ENCODE measurements at places on chromosomes 7 and 10.

- no peak for DNase-seq
These were observed 30.7 kb upstream of the ELOVL3 start for GRCh38 chr10:102195296-102195870.

GRCh38 chr10:25843551-25844170, 90.4 kb upstream of the MYO3A start:
- no peak for DNase-seq

DNA sequence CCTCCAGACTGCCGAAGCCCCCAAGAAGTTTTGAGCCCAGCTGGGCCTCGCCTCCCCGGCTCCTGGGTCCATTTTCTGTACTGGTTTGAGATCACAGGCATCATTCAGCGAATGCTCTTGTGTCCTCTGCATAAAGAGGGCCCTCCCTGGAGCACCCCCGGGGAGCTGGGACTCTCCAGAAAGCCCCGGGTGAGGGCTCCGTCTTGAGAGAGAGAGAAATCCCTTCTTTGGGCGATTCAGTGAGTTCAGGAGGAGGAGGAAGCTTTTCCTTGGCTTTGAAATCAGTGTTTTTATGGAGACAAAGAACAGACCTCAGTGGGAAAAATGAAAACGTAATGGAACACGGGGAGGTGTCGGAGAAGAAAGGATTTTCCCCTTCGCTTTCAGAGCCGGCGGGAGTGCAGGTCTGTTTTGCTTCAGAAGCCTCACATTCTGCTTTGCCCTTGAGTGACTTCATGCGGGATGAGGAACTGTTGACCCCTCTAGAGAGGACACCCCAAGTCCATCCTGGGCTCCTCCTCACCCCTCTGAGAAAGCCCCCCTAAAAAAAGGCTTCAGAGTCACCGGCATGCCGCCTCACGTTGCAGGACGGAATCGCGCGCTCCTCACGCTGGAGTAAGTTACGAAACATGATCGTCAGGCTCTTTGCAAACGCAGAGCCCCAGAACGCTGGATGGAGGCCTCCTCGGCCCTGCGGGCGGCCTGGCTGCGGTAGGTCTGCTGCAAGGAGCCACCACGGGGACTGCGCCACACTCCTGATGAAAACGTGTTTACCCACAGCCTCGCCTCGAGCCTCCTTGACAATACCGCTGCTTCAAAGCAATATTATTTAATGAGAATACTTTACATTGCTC, 8.5 kb upstream of the AP5Z1 start:
- DNase-seq = no peak

DNA sequence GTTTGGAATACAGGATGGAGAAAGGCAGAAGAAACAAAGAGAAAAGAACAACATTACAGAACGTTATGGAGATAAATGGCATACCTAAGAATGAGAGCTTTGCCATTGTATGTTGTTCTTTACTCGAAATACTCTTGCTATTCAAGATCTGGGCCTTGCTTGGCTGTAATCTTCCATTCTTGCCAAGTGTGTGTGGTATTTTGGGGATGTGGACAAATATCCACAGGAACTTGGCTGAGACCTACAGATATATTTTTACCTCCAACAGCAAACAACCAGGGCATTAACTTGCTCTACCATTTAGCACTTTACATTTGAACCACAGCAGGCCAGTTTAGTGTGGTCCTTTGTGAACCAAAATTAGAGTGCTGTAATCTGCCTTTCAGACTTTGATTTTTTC, 76.3 kb downstream of the DKK1 start:
- no peak for DNase-seq

DNA sequence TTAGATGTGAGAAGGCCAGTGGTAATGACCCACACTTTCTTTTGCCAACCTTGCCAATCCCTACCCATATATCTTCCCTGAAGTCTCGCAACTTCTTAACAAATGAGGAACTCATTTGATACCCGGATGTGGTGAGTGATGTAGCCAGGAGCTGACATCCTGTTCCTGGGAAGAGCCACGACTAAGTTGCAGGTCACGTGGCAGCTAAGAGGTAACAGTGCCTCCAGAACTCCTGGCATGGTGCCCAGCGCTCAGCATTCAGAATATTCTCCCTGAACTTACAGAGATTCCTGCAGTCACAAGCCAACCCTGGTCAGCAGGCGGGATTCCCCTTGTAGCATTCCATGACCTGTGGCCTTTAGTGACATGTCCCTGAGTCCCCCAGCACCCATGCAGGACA, 282.5 kb downstream of the GALNT17 start:
- DNase-seq = no peak

DNA sequence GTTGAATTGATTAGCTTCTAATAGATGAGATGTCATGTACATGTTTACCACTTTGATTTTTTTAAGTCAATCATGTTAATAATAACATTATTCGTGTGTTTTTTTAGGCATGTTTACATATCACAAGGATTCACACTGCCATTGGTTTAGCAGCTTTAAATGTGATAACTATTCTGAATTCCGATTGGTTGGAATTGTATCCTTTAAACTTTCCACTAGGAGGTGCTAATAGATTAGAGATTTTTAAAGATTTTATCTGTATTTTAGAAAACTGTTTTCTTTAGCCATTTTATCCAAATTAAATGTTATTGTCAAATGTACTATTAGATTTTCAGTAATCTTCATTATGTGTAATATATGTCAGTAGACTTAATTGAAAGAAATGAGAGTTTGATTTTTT, 83.2 kb downstream of the HECTD2 start:
- no peak for DNase-seq

DNA sequence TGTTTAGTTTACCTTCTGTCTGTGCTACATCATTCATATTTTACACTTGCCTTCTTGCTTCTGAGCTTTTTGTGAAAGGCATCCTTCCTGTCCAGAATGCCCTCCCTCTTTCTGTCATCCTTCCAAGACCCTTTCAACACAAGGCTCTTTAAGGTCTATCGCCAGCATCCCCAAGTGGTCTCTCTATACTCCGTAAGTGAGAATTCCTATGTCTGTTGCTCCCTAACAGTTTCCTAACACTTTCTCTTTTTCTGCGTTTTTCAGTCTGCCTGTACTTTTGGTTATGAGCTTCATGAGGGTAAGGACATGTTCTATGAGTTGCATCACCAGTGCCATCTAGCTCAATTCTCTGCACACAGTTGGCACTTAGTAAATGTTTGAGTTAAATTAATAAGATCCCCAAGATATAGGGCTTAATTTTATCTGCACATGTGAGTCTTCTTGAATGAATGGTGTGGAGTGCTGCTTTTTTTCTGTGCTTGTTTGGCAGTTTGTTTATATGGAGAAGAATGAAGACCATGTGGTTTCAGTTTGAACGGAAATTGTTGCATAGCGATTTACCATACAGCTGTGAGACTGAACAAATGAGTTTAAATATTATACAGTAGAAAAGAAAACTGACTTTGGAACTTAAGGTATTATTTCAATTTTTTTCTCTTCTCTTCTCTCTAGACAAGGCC, 29.4 kb downstream of the RABGEF1 start:
- no peak for DNase-seq

DNA sequence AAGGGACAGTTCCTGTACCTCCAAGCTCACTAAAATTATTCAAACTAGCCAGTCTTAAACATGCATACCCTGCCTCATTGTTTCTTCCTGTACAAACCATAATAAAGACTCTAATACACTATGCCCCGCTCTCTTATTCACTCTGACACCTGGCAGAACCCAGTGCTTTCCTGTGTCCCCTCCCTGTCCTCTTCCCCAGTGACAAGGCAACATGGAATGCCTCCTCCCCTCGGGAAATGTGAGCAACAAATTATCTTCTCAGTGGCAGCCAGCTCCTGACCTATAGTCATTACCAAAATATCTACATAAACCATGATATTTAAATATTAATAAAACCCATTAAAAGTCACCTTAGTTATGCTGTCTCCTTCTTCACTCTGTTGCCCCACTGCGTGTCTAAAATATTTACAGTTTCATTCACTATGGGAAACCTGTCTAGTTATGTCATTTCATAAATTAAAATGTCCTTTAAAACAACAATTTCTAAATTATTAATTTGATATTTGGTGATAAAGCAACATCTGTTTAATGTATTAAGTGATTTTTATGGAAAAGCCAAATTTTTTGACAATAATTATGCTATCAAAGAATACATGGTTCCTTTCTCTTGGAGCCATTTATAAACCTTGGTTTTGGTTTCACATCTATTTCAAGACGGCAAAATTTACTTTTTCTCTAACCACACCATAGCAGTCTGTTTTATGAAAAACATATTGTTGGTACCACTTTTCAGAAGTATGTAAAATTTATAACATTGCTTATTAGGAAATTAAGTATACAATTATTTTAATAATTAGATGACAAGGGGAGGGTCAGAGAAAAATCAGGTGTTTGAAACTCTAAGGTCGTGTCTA, 1355.2 kb downstream of the XPNPEP1 start:
- no peak for DNase-seq

- DNase-seq = no peak
These were observed 84.9 kb upstream of the LRRN3 start for GRCh38 chr7:111006040-111006439.
